ENCODE measurements at places on chromosomes 11 and 22.

DNA sequence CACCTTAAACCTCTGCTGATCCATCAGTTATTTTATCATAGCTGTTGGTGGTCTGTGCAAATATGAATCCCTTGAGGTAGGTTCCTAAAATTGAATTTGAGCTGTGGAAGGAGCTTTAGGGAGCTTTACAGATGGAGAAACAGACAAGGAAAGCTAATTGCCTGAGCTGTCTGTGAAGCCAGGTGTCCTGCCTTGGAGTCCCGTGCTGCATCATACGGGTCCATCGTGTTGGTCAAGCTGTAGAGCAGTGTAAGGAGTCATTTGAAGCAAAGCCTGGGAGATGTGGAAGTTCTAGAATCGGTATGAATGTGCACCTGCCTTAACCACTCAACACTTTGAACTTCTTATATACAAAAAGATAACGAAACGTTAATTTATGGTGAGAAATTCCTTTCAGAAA, 1.0 kb downstream of the POLA2 start:
- DNase-seq = peak; percentile 6

DNA sequence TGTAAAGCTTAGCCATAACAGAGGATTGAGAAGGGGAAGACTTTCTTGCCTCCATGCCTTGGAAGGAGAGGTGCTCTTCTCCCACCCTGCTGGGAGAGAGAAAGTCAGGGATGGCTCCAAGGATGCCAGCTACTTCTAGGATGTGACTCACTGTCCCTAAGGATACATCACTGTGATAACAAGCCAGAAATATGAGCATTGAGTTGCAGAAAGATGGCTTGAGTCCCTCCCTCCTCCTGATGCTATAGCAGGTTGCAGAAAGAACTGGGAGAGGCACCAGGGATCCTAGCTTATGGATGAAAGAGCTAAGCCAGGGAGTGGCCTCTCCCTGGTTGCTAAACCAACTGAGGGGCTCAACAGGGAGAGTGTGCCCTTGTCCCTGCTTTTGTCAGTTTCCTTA, 27.8 kb upstream of the FJX1 start:
- DNase-seq = no peak

- no peak for DNase-seq
Measured at GRCh38 chr11:130578738-130579368, 130.4 kb downstream of the ADAMTS15 start.

DNA sequence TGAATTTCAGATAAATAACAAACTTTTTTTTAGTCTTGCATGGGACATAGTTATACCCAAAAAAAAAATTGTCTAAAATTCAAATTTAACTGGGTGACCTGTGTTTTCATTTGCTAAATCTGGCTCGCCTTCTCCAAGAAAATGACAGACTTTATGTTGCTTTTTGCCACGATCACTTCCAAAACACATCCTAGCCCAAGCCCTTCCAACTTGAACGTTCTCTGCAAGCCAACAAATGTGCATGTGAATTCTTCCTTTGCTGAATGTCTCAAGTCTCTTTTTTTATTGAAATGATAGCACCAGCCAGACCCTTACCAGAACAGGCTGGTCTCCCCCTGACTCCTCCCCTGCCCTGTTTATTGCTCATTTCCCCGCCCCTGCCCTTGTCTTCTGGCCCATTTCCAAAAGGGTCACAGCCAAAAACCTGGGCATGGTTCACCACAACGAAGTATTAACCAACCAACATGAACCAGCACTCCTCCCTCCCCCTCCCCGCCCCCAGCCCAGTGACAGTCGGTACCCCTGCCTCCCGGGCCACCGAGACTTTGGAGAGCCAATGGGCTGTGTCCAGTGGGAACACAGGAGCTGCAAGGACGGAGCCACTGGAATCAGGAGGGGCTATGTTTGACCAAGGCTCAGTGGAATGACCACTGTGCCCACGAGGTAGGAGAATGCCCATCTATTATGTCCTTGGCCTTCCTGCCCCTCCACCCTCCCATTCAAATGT, 63.2 kb downstream of the BTG4 start:
- no peak for DNase-seq

- no peak for DNase-seq
Measured at GRCh38 chr11:29452146-29452545, 564.7 kb downstream of the KCNA4 start.
